Upper lobe of left lung (tissue), 6 donors: ENCODE measurements at places on chromosomes 16 and 17. TPM values are rescaled to one million over a fixed set of nuclear protein-coding genes. Genes with fewer than 3 reads are reported as not detected.

Gene CARHSP1
- 91.1 TPM for total RNA-seq

Gene ANKRD13B
- total RNA-seq, result 4.4 TPM

DNA sequence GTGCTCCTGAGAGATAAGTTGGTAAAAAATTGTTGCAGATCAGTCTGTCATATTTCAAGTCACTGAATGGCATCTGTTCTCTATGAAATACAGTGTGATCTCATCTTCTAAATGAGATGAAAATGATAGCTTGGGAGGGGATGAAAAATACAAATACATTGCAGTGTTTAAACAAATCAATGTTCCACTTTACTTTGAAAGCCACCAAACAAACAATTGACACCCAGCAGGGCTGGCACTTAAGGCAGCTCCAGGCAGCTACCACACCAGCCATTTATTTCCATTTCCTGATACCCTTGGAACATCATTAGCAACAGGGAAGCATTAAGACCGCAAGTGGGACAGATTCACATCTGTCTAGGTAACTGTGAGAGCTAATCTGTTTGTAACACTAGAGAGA, 827.6 kb upstream of the KIF2B start:
- DNase-seq, result no peak

DNA sequence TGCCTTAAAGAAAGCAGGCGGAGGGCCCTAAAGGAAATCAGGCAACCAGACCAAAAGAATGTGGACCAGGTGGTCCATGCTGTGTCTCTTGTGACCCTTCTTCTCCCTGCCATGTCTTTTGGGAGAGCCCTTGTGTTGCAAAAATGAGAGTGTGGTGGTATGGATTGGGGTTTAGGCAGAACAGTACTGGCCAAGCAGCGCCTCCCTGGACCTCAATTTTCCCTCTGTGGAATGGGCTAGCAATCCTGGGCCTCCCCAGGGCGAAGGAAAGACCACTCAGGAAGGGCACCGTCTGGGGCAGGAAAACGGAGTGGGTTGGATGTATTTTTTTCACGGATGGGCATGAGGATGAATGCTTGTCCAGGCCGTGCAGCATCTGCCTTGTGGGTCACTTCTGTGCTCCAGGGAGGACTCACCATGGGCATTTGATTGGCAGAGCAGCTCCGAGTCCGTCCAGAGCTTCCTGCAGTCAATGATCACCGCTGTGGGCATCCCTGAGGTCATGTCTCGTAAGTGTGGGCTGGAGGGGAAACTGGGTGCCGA, 7.6 kb upstream of the NLRC5 start:
- DNase-seq, result no peak

Gene TOP3A
- 36.3 TPM for total RNA-seq
